ENCODE measurements at places on chromosomes 6 and 20.

DNA sequence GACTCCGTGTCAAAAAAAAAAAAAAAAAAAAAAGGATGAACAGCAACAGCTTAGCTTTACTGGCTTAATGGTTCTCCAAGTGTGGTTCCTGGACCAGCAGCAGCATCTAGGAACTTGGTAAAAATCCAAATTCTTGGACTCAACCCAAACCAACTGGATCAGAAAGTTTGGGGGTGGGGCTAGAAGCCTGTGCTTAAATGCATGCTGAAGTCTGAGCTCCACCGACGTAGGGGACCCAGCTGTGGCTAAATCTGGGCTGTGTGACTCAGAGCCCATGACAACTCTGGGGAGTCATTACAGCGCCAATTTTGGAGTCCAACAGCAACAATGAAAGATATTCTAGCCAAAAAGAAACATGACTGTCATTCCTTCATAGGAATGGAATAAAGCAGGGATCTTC lies 13.6 kb upstream of the CHD6 start:
- DNase-seq = no peak

DNA sequence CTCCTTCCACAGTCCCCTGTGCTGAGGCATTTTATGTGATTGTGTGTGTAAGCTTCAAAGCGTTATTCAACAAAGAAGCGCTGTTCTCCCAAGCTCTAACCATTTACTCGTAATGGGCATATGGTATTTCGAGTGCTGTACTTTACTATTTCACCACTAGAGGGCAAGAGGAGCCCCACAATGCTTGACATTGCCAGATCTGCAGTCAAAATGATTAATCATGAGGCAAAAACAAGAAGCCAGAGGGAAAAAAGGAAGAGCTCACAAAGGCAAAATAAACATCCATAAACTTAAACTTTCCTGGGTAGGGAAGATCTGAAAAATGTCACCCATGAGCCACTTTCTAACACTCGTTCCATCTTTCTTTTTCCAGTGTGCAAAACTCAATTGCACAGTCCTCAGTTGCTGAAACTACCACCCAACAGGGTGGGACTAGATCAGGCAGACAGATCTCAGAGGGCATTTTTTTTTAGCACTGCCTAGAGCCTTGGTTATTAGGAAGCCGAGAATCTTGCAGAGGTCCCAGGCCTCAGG lies 215.0 kb upstream of the PLCB4 start:
- DNase-seq = no peak

GRCh38 chr20:757506-757905 lies 10.8 kb downstream of the SLC52A3 start:
- no peak for DNase-seq

- DNase-seq = no peak
Measured at GRCh38 chr20:50335866-50336265, 145.2 kb downstream of the CEBPB start.

DNA sequence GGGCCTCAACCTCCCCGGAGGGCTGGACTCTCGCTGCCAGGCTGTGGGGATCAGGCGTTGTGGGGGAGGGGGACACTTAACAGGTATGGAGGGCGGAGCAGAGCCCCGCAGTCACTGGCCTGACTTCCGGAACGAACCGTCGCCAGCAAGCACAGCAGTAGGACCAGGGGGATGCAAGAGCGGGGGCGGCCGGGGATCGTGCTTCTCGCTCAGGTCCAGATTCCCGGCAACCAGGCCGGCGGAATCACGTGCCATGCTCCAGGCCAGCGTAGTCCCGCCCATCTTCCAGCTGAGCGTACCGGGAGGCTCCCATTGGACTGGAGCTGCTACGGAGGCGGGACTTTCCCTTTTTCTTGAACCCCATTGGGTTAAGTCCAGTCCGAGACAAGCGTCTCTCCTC lies 10.0 kb upstream of the POU5F1 start:
- DNase-seq = peak; percentile 46

DNA sequence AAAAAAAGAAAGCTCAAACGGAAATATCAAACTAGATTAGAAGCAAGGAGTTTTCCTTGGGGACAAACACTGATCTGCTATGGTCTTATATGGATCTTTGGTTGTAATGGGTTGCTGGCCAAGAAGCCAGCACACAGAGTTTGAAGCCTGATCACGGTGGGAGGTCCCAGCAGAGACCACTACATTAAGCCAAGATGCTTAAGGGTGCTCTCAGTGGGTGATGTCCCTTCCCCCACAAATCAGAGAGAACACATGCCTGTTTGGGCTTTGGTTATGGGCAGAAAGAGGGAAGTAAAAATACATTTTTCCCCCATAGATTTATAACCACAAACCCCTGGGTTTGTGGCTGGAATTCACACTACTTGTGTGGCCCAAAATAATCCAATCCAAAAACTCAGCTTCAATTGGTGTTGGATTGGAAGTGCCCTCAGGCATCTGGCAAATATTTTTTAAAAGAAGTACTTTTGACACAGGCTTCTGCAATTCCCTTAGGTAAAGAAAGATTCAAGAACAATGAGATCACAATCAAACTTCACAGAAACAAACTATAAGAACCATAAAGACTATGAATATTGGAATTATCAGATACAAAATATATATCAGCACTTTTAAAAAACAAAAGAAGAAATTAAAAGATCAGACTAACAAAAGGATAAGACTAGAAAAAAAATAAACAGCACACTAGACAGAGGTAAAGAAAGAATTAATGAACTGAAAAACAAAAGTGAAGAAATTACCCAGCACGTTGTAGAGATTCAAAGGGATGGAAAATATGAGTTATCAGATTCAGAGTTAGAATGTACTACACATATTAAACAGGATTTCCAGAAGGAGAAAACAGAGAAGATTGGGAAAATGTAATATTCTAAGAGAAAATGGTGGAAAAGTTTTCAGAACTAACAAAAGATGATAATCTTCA lies 44.7 kb downstream of the ESF1 start:
- DNase-seq = no peak

- no peak for DNase-seq
Measured at GRCh38 chr6:24079076-24079475, 46.9 kb upstream of the NRSN1 start.

DNA sequence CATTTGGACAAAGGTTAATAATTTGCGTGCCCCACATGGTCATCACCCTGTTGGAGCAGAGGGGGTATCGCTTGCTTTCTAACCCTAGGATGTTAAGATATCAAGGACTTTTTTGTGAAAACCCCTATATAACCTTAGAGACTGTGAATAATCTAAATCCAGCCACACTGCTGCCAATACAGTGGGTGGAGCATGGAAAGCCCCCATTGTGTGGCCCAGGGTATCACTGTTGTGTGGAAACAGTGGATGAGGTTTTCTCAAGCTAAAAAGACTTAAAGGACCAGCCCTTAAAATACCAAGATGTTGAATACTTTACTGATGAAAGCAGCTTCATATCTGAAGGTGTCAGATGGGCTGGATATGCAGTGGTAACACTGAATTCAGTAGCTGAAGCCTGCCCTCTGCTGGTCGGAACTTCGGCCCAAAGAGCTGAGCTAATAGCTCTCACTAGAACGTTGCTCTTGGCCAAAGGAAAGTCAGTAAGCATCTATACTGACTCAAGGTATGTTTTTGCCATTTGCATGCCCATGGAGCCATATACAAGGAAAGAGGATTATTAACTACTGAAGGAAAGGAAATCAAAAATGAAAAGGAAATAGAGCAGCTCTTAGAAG lies 695.2 kb downstream of the PHF3 start:
- no peak for DNase-seq

DNA sequence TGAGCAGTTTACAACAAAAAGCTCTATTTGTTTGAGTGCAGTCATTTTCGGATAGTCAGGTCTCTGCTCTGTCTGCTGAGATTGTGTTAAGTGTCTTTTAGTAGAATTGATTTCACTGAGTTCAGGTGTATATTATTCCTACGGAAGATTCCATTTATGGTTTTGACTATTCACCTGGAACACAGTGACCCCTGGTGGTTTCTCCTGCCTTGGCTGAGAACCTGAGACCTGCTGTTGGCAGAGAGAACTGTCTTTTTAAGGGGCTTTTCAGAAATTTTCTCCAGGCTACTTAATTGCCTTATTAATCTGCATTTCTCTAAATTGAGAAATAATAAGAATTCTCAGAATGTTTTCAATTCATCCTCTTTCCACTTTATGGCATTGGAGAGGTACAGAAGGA lies 508.0 kb downstream of the TBC1D32 start:
- no peak for DNase-seq

DNA sequence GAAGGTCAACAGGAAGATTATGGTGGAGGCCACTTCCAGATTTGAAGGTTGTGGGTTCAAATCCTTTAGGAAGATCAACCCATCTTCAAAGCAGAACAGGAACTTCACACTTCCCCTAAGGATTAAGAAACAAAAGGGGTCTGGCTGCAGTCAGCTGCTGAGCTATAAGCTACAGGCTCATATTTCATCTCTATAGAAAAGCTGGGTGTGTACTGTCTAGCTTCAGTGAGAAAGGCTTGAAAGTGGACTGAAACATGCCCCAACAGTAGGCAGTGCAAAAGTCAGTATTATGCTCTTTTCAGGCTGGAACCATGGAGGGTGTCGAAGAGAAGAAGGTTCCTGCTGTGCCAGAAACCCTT lies 60.1 kb upstream of the SPDEF start:
- no peak for DNase-seq

GRCh38 chr6:96704713-96705112 lies 132.6 kb downstream of the GPR63 start:
- no peak for DNase-seq

- no peak for DNase-seq
Measured at GRCh38 chr6:68114463-68115047, 520.5 kb upstream of the ADGRB3 start.

DNA sequence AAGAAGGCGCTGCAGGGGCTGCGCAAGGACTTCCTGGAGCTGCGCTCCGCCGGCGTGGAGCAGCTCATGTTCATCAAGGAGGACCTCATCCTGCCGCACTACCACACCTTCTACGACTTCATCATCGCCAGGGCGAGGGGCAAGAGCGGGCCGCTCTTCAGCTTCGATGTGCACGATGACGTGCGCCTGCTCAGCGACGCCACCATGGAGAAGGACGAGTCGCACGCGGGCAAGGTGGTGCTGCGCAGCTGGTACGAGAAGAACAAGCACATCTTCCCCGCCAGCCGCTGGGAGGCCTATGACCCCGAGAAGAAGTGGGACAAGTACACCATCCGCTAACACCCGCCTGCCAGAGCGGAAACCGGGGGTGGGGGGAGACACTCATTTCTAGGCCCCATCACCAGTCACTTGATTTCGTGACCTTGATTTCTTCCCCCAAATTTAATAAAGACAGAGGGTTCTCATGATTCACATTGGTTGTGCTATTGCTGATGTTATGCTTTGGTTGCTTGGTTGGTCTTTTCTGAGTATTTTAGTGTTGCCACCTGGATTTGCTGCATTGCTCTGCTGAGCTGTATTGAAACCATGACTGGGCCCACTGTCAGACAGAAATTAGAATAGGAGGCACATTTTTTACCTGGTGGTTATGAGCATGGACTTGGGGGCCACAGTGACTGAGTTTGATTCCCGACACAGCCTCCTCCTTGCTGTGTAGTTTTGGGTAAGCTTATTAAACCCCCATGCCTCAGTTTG lies 1.5 kb downstream of the FAM50B start:
- DNase-seq = peak; percentile 36

DNA sequence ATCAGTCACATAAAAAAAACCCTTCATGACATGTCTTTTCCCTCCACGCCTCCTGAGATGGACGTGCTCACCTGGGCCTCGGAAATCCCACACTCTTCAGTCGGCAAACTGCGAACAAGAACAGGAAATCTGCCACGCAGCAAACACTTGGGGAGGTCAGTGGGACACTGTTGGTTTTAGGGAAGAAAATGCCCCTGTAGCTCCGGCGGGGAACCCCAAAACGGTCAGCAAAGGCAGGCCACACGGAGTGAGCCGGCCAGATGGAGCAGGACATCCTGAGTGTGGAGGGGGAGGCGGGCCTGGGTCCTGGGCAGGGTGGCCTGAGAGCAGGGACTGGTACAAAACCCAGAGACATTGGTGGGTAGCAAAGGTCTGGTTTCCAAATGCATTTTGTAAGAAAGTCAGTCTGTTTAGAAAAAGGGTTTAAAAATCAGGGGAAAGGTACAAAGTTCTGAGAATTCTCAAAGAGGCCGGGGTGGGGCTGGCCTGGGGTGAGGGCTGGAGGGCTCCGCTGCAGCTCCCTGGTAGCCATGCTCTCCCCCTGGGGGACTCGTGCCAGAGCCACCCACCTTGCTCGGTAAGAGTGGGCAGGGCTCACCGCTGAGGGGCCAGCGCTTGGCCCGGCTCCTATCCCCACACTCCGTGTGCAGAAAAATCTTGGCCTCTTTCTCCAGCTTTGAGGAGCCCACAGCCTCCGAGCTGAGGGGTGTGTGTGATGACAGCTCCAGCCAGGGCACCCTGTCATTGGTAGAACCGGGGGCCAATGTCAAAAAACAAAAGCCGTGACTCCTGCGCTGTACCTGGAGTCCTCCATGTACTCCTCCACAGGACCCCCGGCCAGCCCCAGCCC lies 5.2 kb downstream of the SLC2A4RG start:
- no peak for DNase-seq

- no peak for DNase-seq
Measured at GRCh38 chr6:73180763-73181619, 44.3 kb downstream of the KHDC1L start.

GRCh38 chr20:36562724-36563123 lies 10.7 kb upstream of the TGIF2 start:
- DNase-seq = no peak

- DNase-seq = no peak
Measured at GRCh38 chr6:12049165-12049564, 37.1 kb downstream of the HIVEP1 start.

DNA sequence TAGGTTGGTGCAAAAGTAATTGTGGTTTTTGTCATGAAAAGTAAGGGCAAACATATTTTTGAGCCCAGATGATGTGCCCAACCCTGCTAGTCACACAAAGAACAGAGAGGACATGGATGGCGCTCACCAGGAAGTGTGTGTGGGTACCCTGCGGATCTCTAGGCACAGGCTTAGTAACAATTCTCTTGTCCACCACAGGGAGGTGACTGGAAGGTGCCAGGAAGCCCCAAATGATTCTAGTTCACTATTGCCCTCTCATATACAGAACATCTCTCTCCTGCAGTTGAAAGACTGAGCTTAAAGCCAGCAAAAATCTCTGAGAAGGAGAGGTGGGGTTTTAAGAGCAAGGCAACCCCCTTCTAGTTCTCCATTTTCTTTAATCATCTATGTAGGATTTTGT lies 272.1 kb upstream of the TAB2 start:
- no peak for DNase-seq

- DNase-seq = peak; percentile 23
Measured at GRCh38 chr6:164039954-164040375, 625.4 kb downstream of the QKI start.

- no peak for DNase-seq
Measured at GRCh38 chr6:133245422-133245903, 4.3 kb downstream of the EYA4 start.

GRCh38 chr6:38708496-38708895 lies 5.6 kb upstream of the GLO1 start:
- DNase-seq = no peak

GRCh38 chr20:56653211-56653610 lies 24.1 kb downstream of the TFAP2C start:
- DNase-seq = no peak
